Epithelial cell of esophagus (primary cell): ENCODE measurements at places on chromosomes 12 and 14.
A peak's percentile ranks its signal among the peaks of the same experiment; 100 is the strongest.

GRCh38 chr12:52063981-52064649, 5.7 kb upstream of the ATG101 start:
- DNase-seq: peak; percentile 29

DNA sequence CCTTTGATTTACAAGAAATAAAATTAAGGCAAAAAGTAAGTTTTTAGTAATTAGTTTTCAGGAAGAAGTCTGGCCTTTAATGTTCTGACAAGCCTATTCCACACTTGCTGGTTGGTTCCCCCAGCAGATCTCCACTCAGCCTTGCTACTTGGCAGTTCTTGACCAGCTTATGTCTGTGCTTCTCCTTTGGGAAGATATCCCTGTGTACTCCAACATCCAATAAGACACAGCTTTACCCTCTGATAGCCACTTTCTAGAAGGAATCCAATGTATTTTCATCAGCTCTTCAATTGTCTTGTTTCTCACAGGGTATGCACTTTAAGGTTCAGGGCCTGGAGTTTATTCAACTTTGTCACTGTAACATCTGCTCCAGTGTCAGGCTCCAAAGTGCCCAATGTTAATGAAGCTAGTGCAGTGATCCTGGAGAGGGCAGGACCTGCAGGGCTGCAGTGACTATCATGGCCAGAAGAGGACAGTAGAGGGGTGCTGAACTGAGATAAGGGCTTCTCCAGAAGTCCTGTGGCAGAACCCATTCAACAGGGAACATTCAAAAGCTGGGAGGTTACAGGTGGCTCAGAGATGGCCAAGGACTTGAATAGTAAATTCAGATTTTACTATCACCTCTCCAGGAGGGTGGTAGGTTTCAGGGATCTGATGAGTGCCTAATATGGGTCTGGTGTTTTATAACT, 22.9 kb downstream of the JKAMP start:
- peak; percentile 69 for DNase-seq

- no peak for DNase-seq
Measured at GRCh38 chr14:38256533-38256840, 594 bp upstream of the CLEC14A start.

- DNase-seq: no peak
Measured at GRCh38 chr12:53513712-53514410, 6.6 kb upstream of the NPFF start.

GRCh38 chr14:54730156-54730961, 163.4 kb downstream of the SAMD4A start:
- no peak for DNase-seq

DNA sequence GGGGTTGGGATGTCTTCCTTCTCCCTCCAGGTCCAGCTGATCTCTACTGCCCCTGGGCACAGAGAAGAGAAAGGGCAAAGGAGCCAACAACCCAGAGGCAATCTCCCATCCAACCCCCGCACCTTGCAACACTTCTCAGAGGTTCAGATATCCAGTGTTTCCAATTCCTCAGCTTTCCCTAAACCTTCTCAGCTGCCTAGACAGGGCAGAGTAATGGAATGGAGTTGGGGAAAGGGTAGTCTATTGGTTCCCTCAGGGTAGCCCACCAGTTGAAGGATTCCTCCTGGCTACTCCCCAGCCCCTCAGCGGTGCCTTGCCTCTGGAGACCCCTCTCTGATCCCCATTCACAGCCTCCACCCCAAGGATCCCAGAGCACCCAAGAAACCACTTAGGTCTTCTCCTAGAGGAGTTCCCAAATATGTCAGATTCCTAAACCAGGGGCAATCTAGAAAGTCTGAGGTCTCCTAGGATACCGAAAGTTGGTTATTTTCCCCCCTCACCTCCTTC, 537 bp downstream of the NFE2 start:
- no peak for DNase-seq

GRCh38 chr12:65803251-65803650, 21.0 kb upstream of the HMGA2 start:
- no peak for DNase-seq

DNA sequence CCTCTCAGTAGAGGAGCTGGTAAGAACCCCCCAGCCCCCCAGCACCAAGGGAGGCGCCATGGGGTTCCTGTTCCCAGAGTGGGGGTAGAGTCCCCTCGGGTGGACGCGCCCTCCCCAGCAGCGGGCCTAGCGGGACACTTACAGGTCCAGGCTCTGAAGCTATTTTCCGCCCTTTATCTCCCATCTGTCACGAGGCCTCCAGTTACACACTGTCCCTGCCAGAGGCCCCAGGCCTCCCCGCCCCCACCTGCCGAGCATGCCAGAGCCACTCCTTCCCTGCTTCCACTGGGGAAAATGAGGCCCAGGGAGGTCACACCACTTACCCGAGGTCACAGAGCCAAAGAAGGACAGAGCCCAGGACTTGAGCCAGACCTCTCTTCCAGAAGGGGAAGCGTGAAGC, 3.1 kb downstream of the C14orf180 start:
- DNase-seq: no peak

- DNase-seq: no peak
Measured at GRCh38 chr12:97127061-97127460, 220.0 kb downstream of the NEDD1 start.

DNA sequence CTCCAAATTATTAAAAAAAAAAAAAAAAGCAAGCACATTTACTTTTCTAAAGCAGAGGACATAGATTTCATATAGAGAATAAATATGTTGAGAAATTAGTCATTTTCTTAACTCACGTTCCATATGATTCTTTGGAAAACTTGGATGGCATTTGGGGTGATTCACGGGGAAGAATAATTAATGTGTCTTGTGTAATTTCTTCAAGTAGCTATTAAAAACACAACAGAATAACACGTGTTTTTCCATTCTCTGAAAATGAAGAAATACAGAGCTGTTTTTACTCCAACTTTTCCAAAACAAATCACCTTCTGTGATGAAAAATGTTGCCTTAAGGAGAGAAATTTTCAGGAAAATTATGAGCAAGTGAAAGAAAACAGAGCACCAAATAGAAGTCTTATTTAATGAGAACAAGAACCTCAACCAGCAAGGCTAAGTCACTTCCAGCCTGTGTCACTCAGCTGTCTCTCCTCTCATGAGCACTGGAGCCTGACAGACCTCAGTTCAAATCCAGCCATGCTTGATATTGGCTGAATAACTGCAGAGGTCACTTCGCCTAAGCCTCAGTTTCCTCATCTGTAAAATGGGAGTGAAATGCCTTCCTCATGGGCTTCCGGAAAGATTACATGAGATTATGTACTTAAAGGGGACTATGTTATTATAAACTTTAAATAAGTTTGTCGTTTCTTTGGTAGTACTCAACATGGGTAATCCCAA, 42.8 kb upstream of the NUAK1 start:
- peak; percentile 7 for DNase-seq

DNA sequence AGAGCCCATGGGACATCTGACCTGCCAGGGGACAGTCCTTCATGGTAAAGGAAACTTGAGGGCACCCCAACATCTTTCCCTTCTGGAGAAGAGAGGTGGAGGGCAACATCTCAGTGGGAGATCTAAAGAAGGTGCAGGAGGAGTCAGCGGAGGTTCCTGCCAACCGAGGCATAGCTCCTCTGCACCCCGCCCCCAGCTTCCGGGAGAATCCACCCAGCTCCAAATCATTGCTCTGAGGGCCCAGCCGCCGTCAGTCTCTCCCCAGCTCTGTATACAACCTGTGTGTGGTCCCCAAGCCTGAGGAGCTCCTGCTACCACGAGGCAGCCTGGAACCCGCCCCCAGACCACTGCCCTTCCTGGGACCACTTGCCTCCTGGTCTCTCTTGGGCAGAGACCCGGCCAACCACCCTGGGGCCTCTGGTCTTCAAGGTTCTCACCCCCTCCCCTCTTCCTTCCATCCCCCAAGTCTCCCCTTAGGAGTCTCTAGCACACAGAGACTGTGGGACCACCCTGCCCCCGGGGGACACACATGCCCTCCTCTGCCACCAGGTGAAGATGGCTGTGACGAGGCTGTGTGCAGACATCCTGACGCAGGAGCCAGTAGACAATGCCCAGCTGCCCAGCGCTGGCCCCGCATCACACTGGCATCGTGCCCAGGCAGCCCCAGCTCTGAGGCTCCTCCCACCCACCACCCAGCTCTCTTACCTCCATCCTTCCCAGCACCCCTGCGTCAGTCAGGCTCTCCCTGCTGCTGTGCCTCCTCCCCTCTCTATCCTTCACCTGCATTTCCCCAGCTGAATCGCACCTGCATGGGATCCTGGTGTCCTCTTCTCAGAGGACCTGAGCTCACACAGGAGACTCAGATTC, 13.0 kb upstream of the NUDT14 start:
- peak; percentile 16 for DNase-seq

DNA sequence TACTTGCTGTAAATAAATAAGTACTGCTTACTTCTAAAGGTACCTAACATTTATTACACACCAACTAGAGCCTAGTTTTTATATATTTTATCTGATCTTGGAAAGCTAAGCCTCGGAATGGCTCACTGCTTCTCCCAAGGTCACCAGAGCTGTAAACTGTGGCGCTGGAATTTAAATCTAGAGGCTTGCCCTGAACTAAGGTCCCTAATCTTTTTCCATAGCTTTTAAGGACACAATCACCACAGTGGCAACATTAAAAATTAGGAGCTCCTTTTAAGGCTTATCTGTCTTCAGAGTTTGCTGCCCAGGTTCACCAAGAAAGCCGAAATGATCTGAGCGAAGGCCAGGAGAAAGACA, 670 bp downstream of the CCNB1IP1 start:
- peak; percentile 14 for DNase-seq

GRCh38 chr12:50542448-50542847, 37.7 kb downstream of the DIP2B start:
- DNase-seq: peak; percentile 98

DNA sequence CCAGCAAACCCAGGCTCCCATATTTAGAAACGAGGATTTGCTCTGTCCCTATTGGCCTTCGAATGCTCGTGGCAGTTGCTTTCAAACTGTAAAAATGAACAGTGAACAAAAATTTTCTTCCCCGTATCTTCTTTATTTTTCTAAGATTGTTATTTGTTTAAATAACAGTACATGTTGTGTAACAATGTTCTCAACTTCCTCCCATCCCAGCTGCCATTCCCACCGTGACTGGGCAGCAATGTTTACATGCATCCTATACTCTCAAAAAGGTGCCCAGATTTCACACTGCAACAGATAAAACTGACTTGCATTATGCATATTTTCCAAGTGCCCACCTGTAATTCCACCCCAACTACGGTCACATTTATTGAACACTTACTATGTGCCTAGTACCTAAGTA, 12.8 kb downstream of the VCPKMT start:
- no peak for DNase-seq

GRCh38 chr12:69903548-69903947, 78.5 kb downstream of the MYRFL start:
- no peak for DNase-seq

GRCh38 chr12:52673713-52674432, 6.3 kb downstream of the KRT1 start:
- DNase-seq: no peak

DNA sequence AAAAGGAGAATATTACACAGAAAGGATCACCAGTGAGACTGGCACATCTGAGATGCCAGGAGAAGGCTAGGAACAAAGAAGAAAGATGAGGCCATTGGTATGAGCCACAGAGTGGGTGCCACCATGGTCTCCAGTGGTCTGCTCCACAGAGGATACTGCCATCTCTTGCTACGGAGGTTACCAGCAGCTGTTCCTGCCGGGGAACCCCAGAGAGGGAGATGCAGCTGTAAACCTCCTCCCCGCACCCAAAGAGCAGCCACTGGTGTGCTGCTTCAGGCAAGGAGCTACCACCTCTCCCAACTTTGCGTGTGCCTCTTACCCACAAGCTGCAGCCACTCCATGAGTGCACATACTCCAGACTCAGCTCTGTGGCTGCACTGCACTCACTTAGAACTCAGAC, 201.5 kb upstream of the RTL1 start:
- DNase-seq: no peak

DNA sequence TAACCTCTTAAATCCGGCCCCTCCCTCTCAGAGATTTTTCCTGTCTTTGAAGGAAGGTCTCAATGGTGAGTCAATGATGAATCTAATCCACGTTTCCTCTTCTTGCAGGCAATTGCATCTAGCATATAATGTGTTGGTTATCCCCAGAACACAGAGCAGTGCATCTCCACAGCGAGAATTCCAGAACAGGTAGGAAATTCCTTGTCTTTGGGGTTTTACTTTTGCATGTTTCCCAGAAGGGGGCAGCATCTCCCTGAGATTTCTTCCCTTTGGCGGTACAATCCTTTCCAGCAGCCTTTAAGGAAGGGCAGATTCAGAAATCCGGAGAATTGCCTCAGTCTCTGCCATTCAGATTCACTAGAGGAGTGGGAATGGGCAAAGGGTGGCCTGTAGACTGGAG, 128.0 kb downstream of the KCNA5 start:
- DNase-seq: peak; percentile 54

DNA sequence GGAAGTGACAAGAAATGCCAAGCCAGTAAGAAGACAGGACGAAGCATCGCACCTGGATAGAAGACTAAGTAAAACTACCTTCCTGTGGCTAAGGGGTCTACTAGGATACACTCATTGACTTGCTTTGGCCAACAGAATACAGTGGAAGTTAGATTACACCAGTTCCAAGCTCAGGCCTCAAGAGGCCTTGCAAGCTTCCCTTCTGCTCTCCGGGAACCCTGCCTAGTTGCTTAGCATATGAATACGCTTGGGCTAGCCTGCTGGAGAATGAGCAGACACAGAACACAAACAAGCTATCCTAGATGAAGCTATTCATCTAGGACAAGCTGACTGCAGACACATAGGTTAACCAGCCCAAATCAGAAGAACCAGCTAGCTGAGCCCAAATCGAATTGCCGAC, 97.0 kb downstream of the DPF3 start:
- no peak for DNase-seq

DNA sequence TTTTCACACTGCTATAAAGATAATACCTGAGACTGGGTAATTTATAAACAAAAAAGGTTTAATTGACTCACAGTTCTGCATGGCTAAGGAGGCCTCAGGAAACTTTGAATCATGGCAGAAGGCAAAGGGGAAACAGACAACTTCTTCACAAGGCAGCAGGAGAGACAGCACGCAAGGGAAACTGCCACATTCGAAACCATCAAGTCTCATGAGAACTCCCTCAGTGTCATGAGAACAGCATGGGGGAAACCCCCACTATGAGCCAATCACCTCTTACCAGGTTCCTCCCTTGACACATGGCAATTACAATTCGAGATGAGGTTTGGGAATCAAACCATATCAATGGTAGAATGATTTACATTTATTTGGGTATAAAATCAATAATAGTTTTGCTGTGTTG, 558.5 kb downstream of the TMTC2 start:
- DNase-seq: no peak

DNA sequence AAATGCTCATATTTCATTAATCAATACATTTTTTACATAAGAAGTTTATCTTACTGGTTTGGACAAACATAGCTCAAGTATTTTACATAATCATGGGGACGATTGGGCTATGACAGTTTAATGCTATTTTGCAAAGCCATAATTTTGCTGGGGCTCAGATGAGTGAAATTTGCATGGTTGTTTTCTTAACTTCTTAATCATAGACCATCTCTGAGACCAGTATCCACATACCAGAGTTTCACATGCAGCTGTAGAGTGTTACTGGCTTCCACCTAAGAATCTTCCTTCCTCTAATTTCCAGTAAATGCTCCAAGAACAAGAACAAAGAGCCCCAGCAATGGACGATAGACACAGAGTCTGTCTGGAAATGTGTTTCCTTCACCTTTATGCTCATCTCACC, 303.0 kb upstream of the TMEM132C start:
- no peak for DNase-seq

GRCh38 chr12:90321369-90321768, 612.7 kb upstream of the ATP2B1 start:
- DNase-seq: no peak

GRCh38 chr14:58428118-58428683, 682 bp downstream of the KIAA0586 start:
- peak; percentile 68 for DNase-seq

- DNase-seq: no peak
Measured at GRCh38 chr14:94377866-94378470, 10.4 kb downstream of the SERPINA1 start.
